ENCODE measurements at places on chromosomes 16 and 17. TPM values are rescaled to one million over a fixed set of nuclear protein-coding genes. Genes with fewer than 3 reads are reported as not detected.

Gene MGAT5B
- 0.25 TPM for total RNA-seq

Gene ABCC12
- not detected for total RNA-seq

Gene CACNG1
- total RNA-seq, result not detected

Gene MRPL12
- total RNA-seq, result 9.1 TPM

Gene AOC3
- total RNA-seq, result 2.4 TPM

Gene KRT39
- total RNA-seq, result not detected

Gene CD300LB
- 0.08 TPM for total RNA-seq

Gene TP53TG3C
- not detected for total RNA-seq

Gene ITGAX
- 9.6 TPM for total RNA-seq

Gene FAM171A2
- total RNA-seq, result 1.1 TPM

Gene WDR90
- 13.4 TPM for total RNA-seq

Gene CEMP1
- total RNA-seq, result 0.17 TPM

Gene CRHR1
- total RNA-seq, result not detected

Gene CES3
- 0.19 TPM for total RNA-seq

Gene KRTAP2-2
- not detected for total RNA-seq

Gene CLCN7
- total RNA-seq, result 34.4 TPM

Gene SLFN5
- total RNA-seq, result 4.2 TPM

Gene FOXN1
- total RNA-seq, result not detected

Gene FBXW10B
- not detected for total RNA-seq

Gene UMOD
- not detected for total RNA-seq

Measured in liver (tissue), 10 donors.